ENCODE measurements at places on chromosomes 12 and 14.

DNA sequence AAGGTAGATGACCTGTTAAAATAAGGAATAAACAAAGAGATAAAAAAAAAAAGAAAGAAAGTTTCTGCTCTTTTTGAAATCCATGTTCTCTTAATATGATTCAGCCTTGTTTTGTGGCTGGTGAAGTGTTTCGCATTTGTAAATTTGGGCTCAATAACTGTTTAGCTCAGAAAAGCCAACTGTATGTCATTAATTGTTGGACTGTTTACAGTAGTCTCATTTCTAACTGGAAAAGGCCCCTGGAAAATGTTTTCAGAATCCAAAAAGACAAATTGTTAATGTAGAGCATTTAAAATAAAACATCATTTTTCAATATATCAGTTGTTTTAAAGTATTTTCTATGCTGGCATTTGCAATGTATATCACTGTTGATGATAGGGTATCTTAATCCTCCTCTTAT, 47.4 kb upstream of the DYRK2 start:
- DNase-seq = no peak

- DNase-seq = no peak
These were observed 5.3 kb downstream of the COX16 start for GRCh38 chr14:70354204-70354603.

GRCh38 chr14:79862045-79862444, 349.3 kb downstream of the DIO2 start:
- DNase-seq = no peak

DNA sequence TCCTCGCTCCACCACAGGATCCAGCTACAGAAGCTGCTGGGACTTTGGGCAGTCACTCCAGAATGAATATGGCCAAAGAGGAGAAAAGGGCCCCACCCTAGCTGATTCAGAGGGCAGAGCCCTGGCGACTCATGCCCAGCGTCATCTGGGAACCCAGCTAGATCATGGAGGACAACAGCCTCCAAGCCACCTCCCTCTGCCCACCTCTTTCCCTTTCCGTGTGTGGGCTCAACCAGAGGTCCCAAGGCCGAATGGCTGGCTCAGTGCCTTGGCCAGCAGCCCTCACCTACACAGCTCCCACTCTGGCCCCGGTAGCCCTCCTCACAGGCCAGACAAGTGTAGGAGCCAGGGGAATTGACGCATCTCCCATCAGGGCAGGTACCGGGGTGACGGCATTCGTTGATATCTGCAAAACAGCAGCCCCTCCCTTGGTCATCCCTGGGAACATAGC, 17.4 kb downstream of the ISCA2 start:
- no peak for DNase-seq

DNA sequence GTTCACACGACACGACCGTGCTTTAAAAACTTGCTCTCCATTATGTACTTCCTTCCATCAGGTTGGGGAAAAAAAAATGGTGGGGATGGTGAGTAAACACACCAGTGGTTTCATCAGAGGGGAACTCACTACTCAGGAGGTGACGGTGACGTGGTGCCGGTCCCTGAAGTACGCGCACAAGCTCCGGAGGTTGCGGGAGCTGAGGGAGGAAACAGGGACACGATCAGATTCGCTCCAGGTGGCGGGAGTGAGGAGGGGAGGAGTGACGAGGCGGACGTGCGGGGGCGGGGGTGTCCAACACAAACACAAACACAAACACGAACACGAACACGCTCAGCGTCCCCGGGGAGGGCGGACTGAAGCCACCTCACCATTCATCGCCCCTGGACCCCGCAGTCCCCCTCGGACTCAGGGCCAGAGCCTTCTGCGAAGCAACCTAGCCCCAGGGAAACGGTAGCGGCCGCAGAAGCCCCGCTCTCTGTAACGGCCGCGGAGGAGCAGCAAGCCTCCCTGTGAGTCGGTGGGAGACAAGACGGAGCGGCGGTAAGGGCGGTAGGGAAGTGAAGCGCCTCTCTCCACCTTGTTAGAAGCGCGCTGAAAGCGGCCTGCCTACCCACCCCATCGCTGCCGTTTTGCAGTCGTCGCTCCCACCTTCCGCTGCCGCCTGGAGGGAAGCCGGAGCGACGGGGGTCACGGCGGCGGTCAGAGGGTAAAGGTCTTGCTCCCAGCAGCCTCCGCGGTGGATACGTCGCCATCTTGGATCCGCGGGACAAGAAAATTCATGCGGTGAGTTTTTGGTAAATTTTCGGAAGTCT, at the start of gene CNOT2:
Gene CNOT2 (plus strand): TSS at position 739 of the 815 bp plus-strand sequence. CDS start 34,794 bp downstream, outside the sequence.
- peak; percentile 90 for DNase-seq

- DNase-seq = no peak
These were observed 6.2 kb downstream of the KLHDC2 start for GRCh38 chr14:49774106-49774505.

- no peak for DNase-seq
These were observed 52.5 kb downstream of the GALNT9 start for GRCh38 chr12:132276827-132277373.

DNA sequence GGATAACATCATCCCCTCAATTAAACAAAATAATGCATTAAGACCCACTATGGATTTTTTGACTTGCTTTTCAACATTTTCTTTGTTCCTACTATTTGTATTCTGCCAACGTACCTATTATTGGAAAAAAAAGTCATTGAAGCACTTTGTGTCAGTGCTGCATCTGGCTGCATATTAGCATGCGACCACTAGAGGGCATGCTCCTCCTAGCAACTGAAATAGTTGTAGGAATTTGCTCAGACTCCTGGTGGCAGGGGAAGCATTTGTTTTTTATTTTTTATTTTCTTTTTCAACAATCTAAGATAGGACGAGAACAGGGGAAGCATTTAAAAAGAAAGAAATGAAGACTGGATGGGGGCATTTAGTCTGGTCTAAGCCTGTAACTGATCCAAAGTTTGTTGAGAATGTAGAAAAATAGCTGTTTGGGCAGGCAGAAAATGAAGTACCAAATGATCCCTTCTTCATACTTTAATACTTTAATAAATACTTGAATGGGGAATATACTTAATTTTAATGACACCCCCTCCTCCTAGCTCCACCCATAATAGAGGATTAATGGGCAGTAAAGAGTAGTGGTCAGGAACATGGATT, 14.5 kb upstream of the CLEC4A start:
- DNase-seq = peak; percentile 15

DNA sequence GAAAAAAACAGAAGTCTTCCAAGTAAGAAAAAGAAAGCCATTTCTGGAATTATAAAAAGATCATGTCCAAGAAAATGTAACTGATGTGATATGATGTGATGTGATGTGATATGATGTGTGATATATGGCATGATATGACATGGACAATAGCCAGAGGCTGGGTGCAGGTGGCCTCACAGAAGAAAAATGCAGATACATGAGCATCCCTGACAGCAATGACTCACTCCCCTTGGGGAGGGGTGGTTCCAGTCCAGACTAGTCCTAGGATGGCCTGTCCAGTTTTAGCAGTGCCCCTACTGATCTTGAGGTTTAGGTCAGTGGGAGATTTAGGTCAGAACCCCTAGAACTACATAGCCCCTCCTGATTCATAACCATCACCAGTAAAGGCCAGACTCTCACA, 3.5 kb upstream of the RHOJ start:
- no peak for DNase-seq

GRCh38 chr14:43949400-43949799, 557.7 kb downstream of the FSCB start:
- DNase-seq = no peak

DNA sequence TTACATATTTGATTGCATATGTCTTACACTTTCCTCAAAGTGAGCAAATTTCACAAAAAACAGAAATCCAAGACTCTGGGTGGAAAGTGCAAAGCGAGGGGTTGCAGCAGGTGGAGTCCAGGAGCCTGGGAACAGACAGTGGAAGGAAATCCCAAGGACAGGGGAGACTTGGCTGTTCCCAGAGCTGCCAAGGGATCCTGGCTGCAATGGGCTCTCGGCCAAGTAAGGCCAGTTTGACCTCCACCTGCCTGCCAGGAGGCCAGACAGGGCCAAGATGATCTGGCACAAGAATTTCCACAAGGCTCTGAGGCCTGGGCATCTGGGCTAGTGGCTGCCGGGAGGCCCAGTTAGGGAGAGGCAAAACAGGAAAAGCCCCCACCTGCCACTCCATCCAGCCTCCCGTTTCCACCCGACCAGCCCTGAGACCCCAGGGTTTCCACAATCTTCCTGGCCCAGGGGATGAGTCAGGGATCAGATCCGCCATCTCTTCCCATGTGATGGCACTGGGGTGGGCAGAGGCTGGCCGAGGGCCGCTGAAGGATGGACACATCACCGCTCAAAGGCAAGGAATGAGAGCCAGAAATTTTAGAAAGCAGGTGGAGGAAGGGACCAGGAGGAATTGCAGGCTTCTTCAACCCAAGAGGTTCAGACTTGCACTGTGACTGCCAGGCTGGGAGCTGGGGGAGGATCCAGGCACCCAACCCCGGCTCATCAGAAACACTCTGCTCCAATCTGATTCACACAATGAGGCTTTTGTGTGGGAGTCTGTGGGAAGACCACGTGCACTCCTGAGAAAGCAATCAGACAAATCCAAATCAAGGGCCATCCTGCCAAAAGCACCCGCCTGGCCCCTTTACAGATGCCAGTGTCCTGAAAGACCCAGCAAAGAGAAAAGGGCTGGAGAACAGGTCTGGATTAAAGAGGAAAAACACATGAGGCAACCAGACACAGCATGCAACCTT, 16.3 kb downstream of the SCARB1 start:
- DNase-seq = no peak
